ENCODE measurements at places on chromosomes 6 and 20. TPM values are rescaled to one million over a fixed set of nuclear protein-coding genes. Genes with fewer than 3 reads are reported as not detected.

Gene PTCHD4
- 0.76 TPM for total RNA-seq

DNA sequence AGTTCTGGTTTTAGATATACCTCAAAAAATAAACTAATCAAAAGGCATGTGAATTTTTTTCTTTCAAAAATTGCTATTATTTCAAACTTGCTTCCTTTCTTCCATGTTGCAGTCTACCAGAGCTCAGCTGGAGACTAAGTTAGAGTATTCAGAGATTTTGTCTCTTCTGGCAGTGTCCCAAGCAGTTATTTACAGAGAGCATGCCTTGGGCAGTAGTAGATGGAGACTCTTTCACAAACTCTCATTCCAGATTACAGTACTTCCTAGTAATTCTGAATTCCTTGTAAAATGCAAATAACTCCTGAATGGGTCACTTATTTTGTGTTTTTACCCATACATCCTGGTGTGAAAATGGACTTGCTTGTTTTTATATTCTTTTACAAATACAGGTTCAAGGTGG, 703.4 kb downstream of the EPHA7 start:
- DNase-seq: no peak
- H3K27me3 ChIP-seq: no peaks in the 10 kb centered on the region
- H3K36me3 ChIP-seq: no peaks in the 10 kb centered on the region
- no peaks in the 10 kb centered on the region for H3K4me1 ChIP-seq
- H3K27ac ChIP-seq: no peak overlapping the region
- no peak overlapping the region for H3K4me3 ChIP-seq

Gene OR2B6
- not detected for total RNA-seq

DNA sequence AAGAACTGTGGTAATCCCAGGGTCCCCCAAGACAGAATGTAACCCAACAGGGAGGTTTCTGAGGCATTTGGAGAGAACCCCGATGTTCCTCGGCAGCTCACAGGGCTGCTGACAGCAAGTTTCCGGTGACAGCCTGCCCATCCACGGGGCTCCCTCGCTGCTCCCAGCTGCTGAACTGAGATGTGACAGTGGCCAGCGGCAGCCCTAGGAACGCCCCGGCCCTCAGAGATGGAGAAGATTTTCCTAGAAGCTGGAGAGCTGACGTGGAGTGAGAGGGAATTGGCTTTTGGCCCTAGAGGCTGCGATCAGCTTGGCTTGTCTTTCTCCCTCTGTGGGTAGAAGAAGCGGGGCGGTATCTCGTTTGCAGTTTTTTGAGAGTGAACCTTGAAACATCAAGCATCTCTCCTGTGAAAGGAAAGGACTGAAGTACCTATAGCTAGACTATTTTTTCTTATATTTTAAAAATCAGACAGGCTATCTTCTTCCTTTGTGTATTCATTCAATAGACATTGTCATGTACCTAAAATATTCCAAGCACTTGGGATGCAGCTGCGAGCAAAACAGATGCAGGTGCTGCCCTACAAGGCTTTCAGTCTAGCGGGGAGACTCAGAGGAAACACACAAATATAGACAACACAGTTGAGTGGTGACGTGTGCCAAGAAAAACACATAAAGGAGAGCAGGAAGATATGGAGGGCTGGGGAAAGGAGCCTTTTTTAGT, 28.4 kb upstream of the NFATC2 start:
- no peak overlapping the region for H3K27ac ChIP-seq
- H3K4me3 ChIP-seq: peak overlapping the region; percentile 44
- H3K27me3 ChIP-seq: peaks cover 11% of the 10 kb centered on the region

DNA sequence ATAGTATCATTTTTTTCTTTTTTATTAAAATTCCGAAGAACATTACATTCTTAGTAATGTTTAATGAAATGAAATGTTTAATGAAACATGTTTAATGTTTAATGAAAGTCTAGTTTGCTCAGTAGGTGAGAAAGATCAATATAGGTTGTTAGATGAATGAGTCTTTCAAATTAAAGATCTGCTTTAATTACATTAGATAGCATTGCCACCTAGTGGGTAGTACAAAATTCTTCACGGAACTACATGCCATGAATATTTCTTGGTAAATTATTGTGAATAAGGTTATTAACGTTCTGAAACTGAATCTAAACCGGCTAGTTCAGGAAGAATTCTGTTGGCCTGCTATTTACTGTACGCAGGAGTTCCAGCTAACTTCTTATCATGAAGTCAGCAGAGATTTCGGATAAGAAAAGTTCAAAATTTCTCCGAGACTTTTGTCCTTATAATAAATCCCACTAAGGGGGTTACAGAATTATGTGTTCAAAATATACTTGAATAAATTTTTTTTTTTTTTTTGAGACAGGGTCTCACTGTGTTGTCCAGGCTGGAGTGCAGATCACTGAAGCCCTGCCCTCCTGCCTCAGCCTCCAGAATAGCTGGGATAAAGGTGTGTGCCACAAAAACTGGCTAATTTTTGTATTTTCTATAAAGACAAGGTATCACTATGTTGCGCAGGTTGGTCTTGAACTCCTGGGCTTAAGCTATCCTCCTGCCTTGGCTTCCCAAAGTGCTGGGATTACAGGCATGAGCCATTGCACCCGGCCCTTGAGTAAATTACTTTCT, 7.9 kb upstream of the GMNN start:
- no peaks in the 10 kb centered on the region for H3K4me1 ChIP-seq
- no peaks in the 10 kb centered on the region for H3K36me3 ChIP-seq
- peak; percentile 68 for DNase-seq
- H3K27ac ChIP-seq: no peak overlapping the region

DNA sequence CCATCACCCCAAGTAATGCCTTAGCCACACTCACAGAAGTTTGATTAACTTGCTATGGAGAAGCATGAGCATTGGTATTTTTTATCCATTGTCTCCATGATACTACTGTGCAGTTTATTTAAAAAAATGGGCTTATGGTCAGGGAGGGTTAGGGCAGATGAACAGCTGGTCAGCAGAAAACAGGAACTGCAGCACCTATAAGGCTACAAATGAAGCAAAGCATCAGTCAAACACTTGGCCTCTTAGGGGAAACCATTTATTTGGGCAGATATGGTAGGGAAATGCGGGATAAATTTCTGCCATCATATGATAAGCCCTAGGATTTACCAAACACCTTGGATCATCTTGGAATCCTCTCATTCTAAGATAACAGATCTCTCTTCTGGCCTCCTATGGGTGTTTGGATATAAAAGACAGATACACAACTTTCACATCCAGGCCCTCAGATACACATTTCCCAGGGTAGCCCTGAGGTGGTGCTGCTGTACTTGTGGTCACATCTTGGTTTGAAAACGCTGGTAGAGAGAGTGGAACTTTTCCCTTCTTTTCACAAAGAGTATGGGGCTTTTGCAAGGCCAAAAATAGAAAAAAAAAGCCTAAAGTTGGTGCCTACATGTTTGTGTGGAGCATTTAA, 42.8 kb upstream of the AHI1 start:
- H3K27me3 ChIP-seq: no peaks in the 10 kb centered on the region
- H3K27ac ChIP-seq: no peak overlapping the region
- no peaks in the 10 kb centered on the region for H3K36me3 ChIP-seq
- DNase-seq: peak; percentile 43
- H3K4me1 ChIP-seq: peaks cover 29% of the 10 kb centered on the region

Gene SPATA25
- not detected for total RNA-seq

Gene BPIFA3
- total RNA-seq: not detected

- DNase-seq: peak; percentile 91
- H3K27me3 ChIP-seq: peaks cover 54% of the 10 kb centered on the region
- H3K4me1 ChIP-seq: peaks cover 17% of the 10 kb centered on the region
- H3K4me3 ChIP-seq: peak overlapping the region; percentile 47
These were observed 8.0 kb downstream of the MYLIP start for GRCh38 chr6:16136621-16137450.

GRCh38 chr6:70264306-70264705, 38.6 kb downstream of the COL9A1 start:
- peaks cover 3% of the 10 kb centered on the region for H3K27me3 ChIP-seq
- H3K4me1 ChIP-seq: no peaks in the 10 kb centered on the region
- H3K36me3 ChIP-seq: no peaks in the 10 kb centered on the region
- no peak overlapping the region for H3K4me3 ChIP-seq

Gene SLPI
- total RNA-seq: 1.7 TPM

DNA sequence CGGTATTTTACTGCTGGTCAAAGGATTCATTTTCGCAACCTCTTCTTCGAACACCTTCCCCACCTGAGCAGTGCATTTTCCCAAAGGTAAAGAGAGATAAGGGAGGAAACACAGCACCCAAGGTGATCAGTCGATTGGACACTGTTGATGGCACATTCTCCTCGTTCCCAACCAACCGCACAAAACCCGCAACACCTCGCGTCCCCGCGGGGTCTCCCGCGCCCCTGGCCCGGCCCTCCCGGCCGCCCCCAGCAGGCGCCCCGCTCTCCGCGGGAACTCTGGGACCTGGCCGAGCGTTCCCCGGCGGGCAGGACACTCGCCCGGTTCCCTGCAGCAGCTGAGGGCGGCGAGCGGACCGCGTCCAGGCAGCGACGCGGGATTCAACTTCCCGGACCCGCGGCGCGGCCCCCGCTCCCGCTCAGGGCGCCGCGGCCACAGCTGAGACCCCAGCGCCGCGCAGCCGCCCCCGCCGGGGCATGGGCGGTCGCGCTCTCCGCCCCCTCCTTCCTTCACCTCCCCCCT, 506 bp downstream of the RGS17 start:
- H3K36me3 ChIP-seq: no peaks in the 10 kb centered on the region
- H3K4me1 ChIP-seq: no peaks in the 10 kb centered on the region
- H3K27me3 ChIP-seq: no peaks in the 10 kb centered on the region
- peak; percentile 46 for DNase-seq
- H3K27ac ChIP-seq: no peak overlapping the region

DNA sequence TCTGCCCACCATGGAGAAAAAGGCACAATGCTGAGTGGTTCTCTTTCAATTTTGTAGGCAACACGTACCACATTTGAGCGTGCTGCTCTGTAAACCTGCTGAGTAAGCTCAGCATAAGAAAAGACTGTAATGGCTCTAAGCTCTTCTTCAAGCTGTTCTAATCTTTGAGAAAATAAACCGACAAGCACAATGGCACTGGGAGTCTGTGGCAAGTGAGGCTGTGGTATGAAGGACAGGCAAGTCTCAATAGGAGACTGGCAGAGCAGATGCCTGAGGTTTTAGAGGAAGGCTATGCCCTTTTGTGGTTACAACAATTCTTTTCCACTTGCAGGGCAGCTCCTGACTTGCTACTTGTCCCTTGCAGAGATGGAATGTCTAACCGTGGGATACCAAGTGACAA, 136.7 kb upstream of the EXOC2 start:
- H3K27ac ChIP-seq: no peak overlapping the region
- no peak for DNase-seq
- no peaks in the 10 kb centered on the region for H3K27me3 ChIP-seq
- no peaks in the 10 kb centered on the region for H3K36me3 ChIP-seq

Gene HAO1
- total RNA-seq: not detected

Gene SYCP2
- total RNA-seq: 0.22 TPM

DNA sequence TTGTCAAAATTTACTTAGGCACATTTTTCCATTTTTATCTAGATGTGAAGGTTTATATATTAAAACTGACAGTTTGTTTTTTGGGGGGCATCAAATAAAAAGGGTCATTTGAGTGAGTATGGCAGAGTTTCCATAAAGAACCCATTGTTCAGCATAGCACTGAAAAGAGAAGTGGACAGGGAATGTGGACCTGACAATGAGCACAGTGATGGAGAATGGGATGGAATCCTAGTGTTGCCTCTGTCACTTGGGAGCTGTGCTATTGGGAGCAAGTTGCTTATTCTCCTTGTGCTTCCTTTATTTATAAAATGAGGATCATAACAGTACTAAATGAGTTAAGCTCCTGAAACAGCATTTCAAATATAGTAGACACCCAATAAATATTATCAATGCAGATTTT, 130.7 kb upstream of the SIM1 start:
- H3K36me3 ChIP-seq: peaks cover 22% of the 10 kb centered on the region
- no peak overlapping the region for H3K4me3 ChIP-seq
- no peaks in the 10 kb centered on the region for H3K4me1 ChIP-seq
- H3K27ac ChIP-seq: no peak overlapping the region
- DNase-seq: no peak

All from GM23248 (cell line).